Fibroblast of skin of right biceps (primary cell): ENCODE measurements at places on chromosomes 7 and 10.

GRCh38 chr7:19017374-19017773 is 100.1 kb downstream of the TWIST1 start:
- DNase-seq, result no peak

- DNase-seq, result no peak
Observed at GRCh38 chr7:1907751-1908365, 237.8 kb downstream of the ELFN1 start.

- DNase-seq, result peak; percentile 59
Observed at GRCh38 chr10:91883549-91884444, 25.5 kb downstream of the FGFBP3 start.

- DNase-seq, result peak; percentile 14
Observed at GRCh38 chr10:2619472-2619871, 447.9 kb upstream of the PFKP start.

DNA sequence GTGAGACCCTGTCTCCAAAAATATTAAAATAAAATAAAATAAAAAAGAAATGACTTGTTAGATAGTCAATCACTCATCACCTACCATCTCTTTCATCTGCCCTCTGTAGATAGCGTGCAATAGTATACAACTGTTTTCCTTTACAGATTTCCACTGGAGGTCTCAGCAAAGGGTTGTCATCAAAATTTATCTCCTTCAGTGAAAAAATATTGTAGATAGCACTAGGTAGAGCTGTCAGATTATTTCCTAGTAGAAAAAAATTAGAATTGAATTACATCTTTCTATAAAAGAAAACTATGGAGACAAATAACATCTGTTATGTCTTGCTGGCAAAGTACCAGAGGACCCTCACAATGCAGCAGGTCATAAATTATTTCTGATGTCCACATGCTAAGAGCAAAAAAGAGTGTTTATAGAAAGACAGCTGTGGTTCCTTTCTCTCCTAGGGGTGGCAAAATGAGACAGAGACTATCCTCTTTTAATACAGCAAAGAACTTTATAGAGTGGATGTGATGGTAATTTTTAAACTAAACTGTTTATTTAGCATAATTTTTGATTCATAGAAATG is 16.3 kb upstream of the CYP51A1 start:
- DNase-seq, result no peak

- DNase-seq, result peak; percentile 77
Observed at GRCh38 chr10:62244785-62245467, 23.7 kb downstream of the RTKN2 start.

GRCh38 chr10:80046629-80047441 is 31.6 kb upstream of the TMEM254 start:
- peak; percentile 63 for DNase-seq

DNA sequence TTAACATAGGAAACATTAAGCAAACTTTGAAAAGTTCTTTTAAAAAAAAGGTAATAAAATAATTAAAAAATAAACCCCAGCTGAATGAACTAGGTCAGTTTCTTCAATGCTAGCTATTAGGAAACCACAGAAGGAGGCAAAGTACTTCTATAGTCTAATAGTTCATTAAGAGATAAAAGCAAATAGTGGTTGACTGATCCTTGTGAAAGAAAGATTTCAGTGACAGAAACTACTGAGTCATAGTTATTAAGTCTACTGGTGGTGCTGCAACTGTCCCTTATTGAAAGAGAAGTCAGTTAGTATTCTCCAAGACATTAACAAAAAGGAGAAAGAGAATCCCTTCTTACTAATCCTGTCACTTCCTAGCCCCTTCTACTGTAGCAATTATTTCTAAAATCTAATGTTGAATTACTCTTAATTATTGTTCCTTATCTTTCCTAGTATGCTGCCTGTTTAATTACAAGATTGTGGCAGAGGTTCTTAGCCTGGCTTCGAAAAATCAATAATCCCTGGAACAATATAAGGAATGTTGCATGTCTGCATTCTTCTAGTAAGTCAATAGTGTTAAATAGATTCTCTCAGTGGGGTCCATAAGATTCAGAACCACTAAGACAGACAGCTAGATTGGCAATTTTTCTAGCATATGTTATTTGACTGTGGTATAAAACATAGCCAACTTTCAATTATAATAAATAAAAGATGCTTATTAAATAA is 18.2 kb downstream of the TCTN3 start:
- no peak for DNase-seq

- DNase-seq, result no peak
Observed at GRCh38 chr10:26931223-26931622, 70.5 kb upstream of the ABI1 start.
